ENCODE measurements at places on chromosomes 5 and 9.

DNA sequence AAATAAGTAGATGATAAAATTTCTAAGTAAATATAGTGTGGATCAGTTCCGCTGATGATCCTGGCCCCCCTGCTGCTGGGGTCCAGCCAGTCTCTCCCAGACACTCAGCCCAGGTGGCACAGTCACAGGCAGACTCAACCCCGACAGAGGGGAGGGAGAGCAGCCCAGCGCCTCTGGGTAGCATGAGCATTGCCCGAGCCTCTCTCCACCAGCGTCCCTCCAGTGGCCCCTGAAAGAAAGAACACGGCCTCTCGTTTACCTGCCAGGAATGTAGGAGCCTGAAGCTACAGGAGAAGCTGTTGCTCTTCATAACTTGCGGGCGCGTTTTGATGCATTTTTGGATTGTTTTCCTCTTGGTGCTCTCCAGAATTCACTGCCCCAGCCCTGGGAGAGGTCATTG lies 68.8 kb upstream of the ICE1 start:
- DNase-seq = no peak

DNA sequence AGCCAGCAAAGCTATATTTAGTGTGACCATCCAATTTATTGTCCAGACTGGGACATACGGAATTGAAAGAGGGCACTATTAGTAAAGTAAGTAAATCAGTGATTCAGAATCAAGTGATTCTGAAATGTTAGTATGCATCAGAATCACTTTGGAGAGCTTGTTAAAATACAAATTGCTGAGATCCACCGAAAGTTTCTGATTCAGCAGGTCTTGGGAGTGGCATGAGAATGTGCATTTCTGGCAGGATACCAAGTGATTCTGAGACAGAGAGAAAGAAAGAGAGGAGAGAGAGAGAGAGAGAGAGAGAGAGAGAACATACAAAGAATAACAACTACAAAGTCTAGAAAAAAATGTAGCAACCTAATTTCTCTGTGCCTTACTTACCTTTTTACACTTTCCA lies 65.4 kb upstream of the ASTN2 start:
- no peak for DNase-seq

DNA sequence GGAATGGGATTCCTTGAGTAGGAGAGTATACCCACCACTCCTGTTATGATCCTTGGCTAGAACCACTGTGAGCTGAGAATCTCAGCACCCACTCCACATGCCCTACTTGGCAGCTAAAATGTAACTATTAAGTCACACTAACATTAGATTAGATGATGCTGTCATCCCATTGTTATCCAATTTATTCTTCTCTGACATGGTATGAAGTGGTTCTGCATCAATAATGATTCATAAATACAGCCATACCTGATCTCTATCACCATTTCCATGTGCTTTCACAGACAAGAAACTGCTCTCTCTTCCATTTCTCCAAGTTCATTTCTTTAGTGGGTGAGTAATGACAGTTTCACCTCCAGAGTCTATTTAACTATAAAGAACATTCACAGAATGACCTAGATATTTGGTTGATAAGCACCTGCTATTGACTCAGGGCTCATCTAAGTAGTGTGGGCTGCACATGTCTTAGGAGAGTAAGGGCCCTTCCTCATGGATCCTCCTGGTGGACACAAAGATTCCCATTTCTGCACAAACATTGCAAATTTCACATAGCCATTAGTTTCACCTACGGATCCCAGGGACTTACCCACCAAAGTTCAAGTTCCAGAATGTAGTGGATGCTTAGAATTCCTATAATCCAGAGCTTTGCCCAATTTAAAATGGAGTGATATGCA lies 187.9 kb downstream of the EBF1 start:
- DNase-seq = no peak

- no peak for DNase-seq
These were observed 586.6 kb downstream of the DNAH5 start for GRCh38 chr5:13357929-13358328.

DNA sequence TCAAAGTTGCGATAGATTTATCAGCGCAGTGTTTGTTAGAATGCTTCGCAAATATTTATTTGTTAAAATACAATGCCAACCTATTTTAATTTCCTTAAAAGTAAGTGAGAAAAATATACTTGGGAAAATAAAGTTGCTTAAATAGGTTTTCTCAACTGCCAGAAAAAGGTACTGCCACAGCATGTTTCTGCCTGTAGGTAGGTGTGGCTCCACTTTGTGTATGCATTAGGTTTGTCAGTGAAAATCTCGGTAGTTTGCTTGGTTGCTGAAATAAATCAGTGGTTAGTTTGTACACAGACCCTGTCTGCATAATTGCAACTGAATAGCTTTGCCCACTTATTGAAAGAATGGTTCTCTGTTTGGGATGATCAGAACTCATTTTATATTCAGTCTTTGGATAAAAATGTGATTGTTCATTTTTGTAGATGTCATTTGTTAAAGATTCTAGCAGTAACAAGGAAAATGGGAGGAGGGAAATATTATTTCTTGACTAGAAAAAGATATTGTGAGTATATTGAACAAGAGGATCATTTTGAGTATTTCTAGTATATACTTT lies 25.7 kb downstream of the C9orf85 start:
- no peak for DNase-seq

GRCh38 chr5:25119650-25120049 lies 474.9 kb upstream of the CDH10 start:
- DNase-seq = no peak

GRCh38 chr9:26744191-26744965 lies 148.2 kb downstream of the CAAP1 start:
- no peak for DNase-seq

DNA sequence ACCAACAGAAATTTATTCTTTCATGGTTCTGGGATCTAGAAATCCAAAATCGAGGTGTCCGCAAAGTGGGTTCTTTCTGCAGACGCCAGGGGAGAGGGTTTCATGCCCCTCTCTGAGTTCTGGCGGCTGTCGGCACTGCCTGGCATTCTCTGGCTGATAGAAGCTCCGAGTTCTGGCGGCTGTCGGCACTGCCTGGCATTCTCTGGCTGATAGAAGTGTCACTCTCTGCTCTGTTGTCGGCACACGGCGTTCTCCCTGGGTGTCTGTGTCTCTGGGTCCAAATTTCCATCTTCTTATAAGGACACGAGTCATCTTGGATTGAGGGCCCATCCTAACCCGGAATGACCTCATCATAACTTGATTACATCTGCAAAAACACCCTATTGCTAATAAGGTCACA lies 7.6 kb downstream of the GFI1B start:
- no peak for DNase-seq
